Vein endothelial cell (primary cell): ENCODE measurements at places on chromosomes 7 and 10. TPM values are rescaled to one million over a fixed set of nuclear protein-coding genes. Genes with fewer than 3 reads are reported as not detected.

The NKX1-2 gene
- total RNA-seq: not detected in 2 replicates

The ZNF425 gene
- 1.1 and 2.3 TPM in 2 replicates for total RNA-seq

The IKZF1 gene
- total RNA-seq: not detected in 2 replicates

The CYP2E1 gene
- 0.76 and 1.3 TPM in 2 replicates for total RNA-seq
